ENCODE measurements at places on chromosomes 2 and 18.

- no peak for DNase-seq
These were observed 411.0 kb downstream of the KCNJ3 start for GRCh38 chr2:155109527-155109926.

DNA sequence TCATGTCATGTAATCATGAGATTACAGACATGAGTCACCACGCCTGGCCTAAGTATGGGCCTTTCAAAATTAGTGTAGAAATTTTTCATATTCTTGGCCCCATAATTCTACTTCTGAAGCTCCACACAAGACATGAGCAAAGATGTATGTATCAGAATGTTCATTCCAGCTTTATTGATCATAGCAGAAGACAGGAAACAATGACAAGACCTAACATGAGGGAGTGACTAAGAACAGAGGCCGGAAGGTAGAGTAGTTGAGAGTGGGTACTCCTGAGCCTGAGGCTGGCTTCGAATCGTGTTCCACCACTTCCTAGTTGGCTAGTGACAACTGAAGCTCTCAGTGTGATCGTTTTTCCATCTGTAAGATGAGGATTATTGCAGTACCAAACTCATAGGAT, 89.3 kb downstream of the ARMC9 start:
- no peak for DNase-seq

- no peak for DNase-seq
These were observed 19.5 kb downstream of the BCL2 start for GRCh38 chr18:63299837-63300745.

DNA sequence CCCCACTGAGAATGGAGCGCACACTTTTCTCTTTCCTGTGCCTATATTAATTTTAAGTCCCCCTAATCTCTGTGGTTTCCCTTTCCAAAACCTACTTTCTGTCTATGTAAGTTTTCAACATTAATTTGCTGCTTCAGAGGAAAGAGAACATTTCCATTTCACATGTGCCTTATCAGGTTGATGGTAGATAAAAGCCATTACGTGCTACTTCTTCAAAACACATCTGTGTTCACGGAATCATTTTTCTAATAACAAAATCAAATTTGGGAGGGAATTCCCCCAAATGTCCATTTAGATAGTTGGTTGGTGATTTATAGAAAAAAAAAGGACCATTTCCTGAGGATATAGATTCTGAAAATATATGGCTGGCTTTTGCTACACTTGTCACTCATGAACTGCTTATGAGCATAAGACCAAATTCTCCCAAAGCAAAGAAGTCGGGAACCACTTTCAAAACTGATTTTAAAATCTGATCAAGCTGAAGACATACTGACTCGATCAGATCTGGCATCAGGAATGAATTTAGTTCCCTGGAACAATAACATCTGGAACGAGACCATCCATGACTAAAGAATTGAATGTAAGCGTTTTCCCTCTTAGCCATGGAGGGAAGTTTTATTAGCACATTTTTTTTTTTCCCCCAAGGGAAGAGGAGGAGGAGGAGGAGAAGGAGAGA, 8.2 kb downstream of the PTGR3 start:
- no peak for DNase-seq

DNA sequence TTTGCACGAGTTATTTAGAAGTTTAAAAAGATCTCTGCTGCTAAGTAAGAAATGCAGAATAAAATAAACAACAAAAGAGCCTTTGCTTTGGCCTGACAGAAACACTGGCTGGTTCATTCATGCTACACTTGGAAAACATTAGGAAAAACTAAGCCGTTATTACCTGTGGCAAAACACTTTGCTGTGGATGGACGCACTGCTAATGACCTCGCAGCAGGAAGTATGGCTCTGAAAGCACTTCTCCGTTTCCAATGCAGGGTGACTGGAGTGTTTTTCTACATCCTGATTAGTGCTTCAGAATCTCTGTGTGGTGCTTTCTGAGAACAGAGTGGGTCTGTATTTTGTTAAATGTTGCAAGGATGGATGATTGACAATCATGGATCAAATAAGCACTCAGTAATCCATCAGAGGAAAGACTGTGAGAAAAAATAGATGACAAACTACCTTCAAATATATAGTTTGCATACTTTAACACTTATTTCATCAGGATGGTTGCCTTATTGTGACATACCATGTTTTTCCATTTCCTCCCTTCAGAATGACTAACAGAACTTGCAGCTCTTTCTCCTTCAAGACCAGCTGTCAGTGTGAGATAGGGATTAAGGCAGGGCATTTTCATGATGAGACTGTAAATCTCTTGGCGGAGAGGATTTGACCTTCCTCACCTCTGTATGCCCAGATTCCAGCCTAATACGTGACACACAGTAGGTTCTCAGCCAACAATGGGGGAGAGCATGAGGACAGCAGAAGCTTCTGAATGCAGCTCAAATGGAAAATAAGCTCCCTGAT, 38.0 kb downstream of the LINC00305 start:
- no peak for DNase-seq

DNA sequence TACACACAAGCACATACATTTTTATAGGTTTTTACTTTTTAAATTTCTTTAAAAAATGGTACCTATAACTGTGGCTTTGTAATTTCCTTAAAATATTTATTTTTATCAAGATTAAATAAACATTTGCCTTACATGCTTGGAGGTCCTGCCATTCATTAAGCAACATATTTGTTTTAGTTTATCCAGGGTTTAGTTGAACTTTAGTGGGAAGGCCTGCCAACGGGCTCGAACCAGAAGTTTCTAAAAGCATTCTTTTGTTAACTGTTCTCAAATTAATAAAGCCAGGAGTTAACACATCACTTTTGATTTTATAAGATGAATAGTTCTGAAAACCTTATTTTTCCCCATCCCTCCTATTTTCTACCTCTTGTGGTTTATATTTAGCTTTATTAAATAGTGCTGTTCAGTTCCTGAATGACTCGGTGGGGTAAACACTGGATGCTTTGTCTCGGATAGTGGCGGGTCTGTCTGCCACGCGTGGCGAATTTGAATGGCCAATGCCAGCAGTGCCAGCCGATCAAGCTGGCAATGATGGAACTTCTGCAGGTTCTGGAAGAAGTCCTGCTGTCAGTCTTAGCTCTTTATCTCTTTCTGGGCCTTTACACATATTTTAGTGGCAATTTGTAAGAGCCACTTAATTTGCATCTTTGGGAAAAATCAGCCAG, 32.2 kb downstream of the SH3YL1 start:
- no peak for DNase-seq

DNA sequence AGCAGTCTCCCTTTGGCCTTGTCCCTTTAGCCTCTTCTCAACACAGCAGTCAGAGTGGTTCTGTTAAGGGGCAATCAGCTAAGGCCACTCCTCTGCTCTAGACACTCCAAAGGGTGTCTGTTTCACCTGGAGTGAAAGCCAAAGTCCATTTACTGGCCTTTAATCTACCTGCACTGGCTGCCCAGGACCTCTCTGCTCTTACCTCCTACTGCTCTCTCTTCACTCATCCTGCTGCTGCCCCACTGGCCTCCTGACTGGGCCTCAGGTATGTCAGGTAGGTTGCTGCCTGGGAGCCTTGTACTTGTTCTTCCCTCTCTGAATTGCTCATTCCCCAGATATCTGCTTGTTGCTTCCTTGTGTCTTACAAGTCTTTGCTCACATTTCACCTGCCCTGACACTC, 68.2 kb downstream of the PIKFYVE start:
- DNase-seq, result no peak

DNA sequence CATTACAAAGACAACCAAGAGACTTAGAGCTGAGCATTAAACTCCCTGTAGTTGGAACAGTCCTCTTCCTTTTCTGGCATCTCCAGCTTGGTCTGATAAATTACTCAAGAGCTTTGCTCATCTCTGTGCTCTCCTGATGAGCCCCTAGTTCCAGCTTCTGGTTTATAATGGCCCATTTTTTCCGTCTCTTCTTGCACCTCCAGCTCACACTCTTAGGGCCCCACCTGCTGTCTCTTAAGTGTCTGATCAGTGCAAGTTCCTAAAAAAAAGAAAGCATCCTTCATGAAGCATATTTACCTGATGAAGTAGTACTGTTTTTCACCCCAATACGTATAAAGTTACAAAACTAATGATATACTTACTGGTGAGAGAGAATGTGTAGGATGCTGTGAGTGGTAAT, 822.9 kb downstream of the RNF144A start:
- no peak for DNase-seq

DNA sequence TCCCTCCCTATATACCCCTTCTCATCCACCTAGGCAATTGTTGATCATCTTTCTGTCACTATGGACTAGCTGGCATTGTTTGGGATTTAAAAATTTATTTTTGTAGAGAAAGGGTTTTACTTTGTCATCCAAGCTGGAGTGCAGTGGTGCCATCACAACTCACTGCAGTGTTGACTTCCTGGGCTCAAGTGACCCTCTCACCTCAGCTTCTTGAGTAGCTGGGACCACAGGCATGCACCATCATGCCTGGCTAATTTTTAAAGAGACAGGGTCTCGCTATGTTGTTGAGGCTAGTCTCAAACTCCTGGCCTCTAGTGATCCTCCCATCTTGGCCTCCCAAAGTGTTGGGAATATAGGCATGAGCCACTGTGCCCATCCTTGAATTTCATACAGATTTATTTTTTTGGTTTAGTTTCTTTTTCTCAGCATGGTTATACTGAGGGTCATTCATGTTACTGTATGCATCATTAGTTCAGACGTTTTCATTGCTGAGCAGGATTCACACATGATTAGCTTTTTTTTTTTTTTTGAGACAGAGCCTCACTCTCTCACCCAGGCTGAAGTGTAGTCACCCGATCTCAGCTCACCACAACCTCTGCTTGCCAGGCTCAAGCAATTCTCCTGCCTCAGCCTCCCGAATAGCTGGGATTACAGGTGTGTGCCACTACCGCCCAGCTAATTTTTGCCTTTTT, 8.6 kb upstream of the PCARE start:
- DNase-seq, result no peak

DNA sequence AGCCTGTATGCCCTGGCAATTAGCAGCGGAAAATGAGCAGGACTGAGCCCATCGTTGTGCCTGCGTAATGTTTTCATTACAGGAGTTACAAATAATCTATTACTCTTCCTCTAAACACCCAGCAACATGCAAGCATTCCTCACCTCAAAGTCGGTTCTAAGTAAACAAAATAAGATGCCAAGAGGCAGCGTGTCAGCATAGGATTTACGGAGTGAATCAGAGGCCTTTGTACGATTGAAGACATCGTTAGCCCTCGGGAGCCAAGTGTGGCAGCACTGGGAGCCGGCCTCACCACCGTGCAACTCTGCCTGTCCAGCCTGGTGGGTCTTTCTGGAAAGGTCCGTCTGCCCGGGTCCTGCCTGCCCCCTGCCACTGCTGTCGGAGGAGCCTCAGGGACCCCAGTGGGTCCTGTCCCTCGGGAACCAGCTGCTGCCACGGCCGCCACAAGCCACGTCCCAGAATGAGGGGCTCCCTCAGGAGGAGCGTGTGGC, 80.1 kb upstream of the CTDP1 start:
- no peak for DNase-seq

DNA sequence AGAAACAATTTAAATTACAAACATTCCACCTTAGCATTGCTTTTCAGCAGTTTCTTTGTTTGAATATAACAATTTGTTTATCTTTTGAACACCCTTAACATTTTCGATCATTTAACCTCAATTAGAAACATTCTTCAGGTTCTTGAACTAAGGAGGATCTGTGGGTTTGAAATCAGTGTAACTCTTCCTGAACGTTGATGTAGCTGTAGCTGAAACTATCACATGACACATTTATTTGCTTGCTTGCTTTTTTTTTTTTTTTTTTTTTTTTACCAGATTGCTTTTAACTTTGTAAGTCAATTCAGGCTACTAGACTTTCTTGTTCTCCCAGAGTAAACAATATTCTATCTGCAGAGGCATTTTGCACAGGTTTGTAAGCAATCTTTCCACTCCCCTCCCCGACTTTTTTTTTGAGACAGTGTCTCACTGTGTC, 47.6 kb downstream of the GPD2 start:
- DNase-seq, result no peak

DNA sequence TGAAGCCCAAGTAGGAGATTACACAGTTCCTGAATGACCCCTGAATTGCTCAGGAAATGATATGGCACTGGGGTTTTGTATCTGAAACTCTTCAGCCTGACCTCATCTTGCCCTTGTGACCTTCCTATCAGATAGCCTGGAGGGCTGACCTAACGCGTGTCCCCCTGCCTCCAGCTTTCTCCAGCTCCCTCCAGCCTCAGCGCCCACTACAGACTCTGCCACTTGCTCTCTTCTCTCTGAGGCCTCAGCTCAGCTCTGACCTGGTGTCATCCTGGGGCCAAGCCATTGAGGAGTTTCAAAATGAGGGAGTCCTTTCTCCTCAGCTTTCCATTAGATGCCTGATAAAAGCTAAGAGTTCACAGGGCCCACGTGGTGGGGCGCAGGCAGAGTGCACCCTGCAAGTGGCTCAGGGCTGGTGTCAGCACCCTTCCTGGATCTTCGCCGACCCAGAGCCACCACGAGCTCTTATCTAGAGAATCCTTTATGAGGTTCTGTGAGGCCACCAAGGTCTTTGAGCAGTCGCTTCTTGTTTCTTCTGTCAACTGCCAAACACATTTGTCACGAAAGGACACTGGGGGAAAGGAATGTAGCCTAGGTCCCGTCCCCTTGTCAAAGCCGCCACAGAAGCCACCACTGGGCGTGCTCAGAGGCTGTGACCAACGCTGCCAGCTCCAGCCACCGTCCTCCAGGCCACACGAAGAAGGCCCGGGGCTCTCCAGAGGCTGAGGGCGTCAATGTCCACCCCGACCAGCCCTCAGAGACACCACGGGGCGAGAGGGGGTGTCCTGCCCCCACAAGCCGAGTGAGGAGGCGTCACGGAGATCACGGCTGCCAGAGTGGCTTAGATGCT, 131.3 kb upstream of the GPC1 start:
- no peak for DNase-seq

DNA sequence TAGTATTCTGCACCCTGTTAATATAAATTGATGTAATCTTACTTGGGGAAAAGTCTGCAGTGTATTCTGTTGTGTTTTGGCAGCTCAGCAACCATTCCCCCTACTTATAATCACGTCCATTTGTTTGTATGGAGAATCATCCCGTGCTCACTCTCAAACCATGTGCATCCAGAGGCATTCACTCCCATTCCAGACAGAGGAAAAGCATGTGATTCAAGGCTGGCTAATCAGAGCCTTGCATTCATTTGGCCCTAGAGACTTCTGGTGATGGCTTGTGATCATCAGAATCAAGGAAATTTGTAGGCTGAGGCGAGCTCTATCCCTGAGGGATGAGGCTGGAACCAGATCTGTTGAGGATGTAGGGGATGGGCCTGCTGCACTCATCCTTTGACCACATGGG, 5.1 kb upstream of the WIPF1 start:
- no peak for DNase-seq

DNA sequence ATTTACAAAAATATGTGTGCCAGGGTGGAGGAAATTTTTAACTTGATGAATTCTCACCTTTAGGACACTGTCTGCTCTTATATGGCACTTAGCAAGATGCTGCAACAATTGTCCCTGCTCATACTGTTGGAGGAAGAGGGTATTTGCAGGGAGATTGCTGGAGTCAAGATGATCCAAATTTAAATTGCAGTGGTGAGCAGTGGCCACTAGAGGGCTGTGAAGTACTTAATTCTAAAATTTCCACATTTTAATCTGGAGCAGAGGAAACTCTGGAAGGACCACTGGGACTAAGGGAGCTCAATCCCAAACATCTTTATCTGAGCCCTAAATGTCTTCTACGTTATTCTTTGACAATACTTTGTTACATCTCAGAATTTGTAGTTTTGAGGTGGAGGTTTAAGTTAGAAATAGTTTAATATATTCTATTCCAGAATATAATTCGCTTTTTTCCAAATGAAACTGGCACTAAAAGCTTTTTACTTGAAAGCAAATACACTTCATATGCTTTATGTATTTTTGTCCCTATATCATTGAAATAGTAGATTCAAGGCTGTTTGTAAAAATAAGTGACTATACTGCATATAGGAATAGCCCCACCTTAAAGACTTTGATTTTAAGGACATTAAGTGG, 33.0 kb upstream of the PTH2R start:
- peak; percentile 70 for DNase-seq

Data from neural progenitor cell (in vitro differentiated cells).